ENCODE measurements at places on chromosomes 7 and 10.

- DNase-seq: no peak
Measured at GRCh38 chr10:89129911-89130310, 77.2 kb downstream of the CH25H start.

GRCh38 chr7:22008087-22008486, 62.4 kb upstream of the CDCA7L start:
- DNase-seq: no peak

- DNase-seq: peak; percentile 55
Measured at GRCh38 chr7:124764847-124765400, 668 bp downstream of the GPR37 start.

DNA sequence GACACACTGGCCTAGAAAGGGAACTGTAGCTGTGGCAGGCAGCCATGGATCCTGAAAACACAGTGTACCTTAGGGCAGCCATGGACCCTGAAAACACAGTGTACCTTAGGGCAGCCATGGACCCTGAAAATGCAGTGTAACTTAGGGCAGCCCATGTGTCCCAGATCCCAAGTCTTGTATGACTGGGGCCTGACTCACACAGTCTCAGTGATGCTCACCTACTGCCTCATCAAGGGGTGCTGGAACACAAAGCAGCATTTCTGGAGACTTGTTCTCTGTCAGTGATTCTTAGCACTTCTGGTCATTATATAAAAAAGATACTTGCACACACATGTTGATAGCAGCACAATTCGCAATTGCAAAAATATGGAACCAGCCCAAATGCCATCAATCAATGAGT, 70.2 kb upstream of the LAMB4 start:
- no peak for DNase-seq

DNA sequence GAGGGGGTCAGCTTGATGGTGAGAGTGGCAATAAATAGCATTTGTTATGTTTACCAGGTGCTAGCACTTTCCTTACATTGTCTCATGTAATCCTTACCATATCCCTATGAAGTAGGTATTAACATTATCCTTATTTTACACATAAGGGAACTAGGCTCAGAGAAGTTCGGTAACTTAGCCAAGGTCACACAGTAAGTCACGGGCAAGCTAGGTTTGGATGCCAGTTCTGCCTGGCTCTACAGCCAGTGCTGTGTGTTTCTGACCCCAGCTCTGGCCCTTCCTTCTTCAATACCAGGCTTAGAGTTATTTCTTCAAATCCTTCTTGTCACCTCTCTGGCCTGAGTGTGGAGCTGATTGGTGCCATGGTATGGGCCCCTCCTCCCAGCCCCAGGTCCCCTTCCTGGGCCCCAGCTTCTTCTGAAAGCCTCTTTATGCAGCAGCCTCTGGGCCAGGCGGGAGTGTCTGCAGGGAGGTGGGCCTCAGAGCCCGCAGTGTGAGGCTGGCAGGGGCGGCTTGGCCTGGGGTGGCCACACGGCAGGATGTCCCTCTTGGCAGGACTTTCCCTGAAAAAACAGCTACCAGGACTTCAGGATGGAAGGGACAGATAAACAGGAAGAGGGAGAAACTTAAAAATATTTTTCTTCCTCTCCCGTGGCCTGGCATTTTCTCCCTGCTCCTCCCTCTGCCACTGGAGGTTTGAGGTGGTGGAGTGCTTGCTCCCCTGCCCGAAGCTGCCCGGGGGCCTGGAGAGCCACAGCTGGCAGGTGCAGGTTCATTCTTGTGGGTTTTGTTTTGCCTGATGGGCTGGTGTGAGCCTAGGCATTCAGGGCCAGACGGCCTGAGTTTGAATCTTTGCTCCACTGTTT, 20.6 kb downstream of the PALD1 start:
- DNase-seq: no peak

GRCh38 chr7:12222889-12223579, 11.9 kb downstream of the TMEM106B start:
- no peak for DNase-seq

- DNase-seq: no peak
Measured at GRCh38 chr10:43036481-43037428, 40.1 kb upstream of the RET start.

DNA sequence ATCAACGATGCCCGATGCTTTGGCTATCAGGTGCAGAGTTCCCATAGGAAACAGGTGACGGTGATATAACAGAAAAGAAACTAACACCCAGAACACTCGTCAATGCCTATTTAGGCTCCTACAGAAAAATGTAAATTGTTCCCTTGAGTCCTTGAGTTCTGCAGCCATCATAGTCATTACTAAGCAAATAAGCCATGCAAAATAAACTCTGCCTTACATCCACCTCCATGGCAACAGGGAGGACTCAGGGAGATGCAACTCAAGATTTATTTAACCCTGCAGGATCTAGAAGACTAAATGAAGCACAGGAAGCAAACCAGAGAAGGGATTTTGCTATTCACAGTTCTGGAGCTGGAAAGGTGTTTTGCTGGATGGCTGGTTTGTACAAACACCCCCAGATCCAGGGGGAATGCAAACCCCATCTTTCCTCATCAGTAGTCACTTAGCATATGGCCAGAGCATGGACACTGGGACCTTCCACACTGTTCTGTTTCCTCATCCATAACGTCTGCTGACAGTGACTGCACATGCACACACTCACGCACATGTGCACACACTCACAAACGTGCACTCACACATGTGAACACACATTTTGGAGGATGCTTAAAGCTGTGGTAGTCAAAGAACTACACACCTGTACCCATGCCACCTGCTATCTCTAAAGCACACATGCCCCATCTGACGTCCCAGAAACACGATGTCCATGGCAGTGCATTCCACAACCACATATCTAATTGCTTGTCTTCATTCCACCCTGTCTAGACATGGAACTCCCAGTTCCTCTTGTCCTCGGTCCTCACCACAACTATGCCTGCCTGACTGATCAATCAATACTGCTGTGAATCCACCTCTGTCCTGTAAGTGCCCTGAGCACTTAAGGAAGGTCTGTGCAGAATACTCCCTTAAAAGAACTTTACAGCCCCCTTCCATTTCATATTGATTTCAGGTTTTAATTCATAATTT, 178.2 kb downstream of the COBL start:
- peak; percentile 46 for DNase-seq

GRCh38 chr7:64869121-64869725, 33.9 kb upstream of the ZNF273 start:
- no peak for DNase-seq

DNA sequence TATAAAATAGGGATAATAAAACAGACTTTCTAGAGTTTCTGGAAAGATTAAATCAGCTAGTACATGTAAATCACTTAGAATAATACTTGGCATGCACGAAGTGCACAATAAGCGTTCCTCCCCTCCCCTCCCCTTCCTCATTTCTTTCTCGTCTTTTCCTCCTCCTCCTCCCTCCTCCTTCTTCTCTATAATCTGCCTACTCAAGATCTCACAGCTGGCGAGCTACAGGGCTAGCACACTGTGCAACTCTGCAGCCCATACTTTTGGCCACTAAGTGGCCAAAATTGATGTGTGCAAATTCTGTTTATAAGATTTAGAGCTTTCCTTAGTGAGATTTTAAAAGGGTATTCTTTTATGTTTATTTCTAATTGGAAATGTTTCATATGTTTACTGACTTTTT, 565.3 kb downstream of the PHTF2 start:
- DNase-seq: no peak

- peak; percentile 89 for DNase-seq
Measured at GRCh38 chr7:4840079-4840501, 21.7 kb downstream of the PAPOLB start.

DNA sequence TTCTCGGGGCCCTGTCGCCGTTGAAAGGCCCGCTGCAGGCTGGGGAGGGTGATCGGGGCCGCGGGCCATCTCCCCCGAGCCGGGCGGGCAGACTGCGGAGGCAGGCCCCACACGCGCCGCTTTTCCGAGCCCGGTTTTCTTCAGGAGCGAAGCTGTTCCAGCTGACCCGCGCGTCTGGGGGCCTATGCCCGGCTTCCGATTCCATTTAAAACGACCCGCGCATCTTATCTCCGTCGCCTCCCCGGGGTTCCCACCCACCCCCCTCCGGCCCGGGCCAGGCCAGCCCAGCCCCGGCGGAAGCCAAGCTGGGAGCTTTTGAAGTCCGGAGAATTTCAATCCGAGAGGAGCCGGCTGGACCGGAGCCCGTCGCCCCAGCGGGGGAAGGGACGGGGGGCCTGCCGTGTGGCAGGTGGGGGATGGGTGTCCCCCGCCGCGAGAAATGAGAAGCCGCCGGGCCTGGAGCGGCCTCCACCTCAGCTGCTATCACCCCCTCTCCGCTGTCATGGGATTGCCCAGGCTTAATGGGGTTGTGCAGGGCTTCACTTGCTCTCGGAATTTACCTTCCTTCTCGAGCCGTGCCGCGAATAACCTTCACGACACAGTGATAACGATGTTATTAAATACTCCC, 3.1 kb upstream of the EVX1 start:
- DNase-seq: no peak

GRCh38 chr7:38699471-38699870, 68.3 kb upstream of the AMPH start:
- DNase-seq: no peak

Data from NCI-H2171 treated with DMSO at 0.1 percent for 48 hours (cell line).